ENCODE measurements at places on chromosomes 6 and 20.

GRCh38 chr20:19120569-19120968, 91.9 kb upstream of the SLC24A3 start:
- DNase-seq = no peak

- no peak for DNase-seq
Observed at GRCh38 chr6:113318575-113318917, 538.6 kb upstream of the MARCKS start.

DNA sequence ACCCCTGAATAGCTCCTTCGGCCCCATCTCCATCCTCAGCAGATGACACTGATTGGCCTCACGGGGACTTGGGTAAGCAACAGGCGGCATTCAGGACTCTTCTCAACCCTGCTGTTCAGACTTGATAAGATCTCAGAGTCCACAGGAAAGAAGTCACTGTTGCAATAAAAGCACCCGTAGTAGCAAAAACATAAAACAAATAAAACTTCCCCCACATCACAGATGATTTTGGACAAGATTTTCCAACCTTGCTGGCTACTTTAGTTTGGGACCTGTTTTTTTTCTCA, 17.1 kb upstream of the C20orf144 start:
- no peak for DNase-seq

DNA sequence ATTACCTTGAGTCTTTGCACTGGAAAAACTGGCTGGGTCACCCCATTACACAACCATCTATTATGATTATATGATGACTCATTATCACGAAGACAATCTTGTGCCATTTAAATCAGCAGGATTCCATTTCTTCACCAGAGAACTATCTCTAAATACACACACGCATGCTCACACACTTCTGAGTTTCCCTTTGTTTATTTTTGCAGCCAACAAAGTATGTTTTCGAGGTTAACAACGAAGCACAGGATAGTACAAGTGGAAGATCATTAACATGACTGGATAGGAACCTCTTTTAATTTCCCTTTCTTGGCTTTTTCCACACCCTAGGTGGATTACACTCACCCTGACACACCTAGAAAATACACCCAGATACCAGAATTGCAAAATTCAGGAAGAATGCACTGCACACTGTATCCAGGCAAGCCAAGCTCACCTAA, 18.9 kb downstream of the PERP start:
- no peak for DNase-seq

- DNase-seq = no peak
Observed at GRCh38 chr6:18395177-18395855, 8.2 kb downstream of the RNF144B start.

DNA sequence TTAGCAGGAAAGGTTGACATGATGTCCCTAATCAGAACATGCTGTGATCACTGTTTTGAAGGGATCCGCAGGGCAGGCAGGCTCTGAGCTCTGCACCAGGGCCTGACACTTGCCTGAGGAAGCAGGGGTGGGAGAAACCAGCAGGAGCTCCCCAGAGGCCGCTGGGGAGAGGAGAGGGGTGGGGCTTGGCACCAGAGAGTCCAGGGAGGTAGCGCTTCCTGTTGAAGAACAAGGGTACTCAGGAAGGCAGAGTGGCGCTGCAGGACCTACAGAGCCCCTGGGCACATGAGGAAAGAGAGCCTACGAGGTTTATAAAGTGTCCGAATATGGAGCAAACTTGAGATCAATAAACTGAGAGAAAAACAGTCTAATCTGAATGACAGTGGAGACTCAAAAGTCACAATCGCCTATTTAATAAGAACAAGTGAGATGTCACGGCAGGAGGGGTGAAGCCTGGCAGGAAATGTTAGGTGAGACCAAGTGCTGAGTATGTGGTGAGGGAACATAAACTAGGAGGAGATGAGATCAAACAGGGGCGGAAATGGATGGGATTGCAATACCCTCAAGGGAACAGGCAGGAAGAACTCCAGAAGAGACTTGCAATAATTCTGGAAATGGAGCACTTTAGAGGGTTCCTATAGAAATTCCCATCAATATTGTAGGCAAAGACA, 5.8 kb upstream of the TBXT start:
- no peak for DNase-seq

- DNase-seq = no peak
Observed at GRCh38 chr20:17570347-17571152, 675 bp downstream of the DSTN start.

DNA sequence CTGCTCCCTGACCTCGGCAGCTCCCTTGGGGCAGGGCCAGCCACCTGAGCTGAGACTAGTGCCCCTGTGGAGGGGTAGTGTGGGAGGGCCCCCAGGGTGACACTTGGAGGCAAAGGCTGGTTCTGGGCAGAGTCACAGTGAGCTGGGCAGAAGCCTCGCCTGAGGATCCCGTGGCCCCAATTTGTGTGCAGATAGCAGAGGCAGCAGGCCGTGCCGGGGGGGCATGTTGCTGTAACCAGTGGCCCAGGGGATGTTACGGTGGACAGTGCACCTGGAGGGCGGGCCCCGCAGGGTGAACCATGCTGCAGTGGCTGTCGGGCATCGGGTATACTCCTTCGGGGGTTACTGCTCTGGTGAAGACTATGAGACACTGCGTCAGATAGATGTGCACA, 2.9 kb downstream of the KLHDC3 start:
- no peak for DNase-seq

- DNase-seq = no peak
Observed at GRCh38 chr6:146341493-146342230, 202.0 kb upstream of the RAB32 start.

DNA sequence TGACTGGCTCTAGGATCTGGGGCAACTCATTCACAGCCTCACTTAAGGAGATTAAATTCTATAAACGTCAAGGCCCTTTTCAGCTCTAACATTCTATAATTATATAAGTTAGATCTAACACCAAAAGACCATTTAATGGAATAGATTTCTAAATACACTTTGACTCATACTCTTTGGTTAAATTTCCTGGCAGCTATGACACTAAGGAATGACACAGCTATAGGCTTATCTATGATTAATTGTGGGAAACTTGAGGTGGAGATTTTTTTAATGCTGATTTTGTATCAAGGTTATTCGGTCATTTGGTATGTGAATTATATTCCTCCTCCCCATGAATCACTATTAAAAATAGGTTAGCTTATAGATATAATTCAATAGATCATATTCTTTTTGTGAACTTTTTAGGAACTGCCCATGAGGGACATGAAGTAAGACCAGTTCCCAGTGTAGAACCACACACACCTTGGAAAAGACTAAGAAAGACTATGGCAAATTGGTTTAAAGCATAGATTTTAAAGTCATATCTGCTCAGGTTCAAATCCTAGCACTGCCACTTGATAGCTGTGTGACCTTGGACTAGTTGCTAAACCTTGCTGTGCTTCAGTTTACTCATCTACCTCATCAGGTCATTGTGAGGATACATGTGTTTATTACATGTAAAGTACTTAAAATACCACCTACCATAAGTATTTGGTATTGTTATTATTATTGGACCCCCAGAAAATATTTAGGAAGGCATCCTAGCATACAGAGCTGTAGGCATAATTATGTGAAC, 116.0 kb downstream of the CRYBG1 start:
- no peak for DNase-seq

DNA sequence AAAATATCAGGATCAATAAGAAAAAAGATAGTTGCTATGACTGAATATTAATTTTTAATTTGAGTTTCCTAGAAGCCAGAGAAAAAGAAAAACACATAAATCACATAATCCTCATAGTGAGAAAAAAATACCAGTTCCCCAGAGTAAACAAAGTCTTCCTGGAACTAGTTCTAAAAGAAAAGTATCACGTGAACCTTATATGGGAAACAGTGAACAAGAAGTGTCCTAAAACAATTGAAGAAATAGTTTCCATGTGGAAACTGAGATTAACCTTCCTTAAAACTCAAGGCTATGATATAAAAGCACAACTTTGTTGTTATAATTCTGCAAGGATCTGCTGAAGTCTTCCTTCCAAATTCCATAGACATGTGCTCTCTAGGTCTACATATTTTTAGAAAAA, 50.6 kb downstream of the RCAN2 start:
- DNase-seq = no peak

- DNase-seq = no peak
Observed at GRCh38 chr6:3829285-3829684, 19.9 kb upstream of the FAM50B start.

DNA sequence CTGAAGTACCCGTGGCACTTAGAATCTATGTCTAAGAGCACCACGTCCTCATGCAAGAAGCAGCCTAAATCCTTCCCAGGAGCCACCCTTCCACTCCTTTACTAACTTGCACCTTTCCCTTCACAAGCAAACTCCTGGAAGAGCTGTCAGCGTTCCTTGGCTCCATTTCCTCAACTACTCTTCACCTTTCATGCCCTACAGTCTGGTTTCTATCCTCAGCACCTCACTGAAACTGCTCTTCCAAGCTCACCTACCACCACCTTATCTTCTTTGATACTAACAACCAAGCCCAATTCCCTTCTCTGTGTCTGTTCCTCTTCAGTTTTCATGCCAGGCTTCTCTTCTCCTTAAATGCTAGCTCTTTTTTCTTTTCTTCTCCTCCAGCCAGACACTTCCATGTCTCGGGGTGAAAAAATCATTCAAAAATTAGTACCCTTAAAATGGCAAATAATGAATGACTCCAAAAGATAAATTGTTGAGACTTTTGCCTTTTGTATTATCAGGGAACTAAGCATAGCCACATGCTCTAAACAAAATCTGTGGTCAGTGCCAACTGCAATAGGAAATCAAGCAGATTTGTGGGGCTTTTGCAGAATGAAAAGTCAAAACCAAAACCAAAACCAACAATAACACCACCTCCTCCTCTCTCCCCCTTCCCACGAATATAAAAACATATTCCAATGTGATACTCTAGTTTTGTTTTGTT, 149.6 kb upstream of the KCNK16 start:
- no peak for DNase-seq

GRCh38 chr6:142907544-142907943, 37.4 kb downstream of the HIVEP2 start:
- DNase-seq = no peak

- DNase-seq = no peak
Observed at GRCh38 chr20:48799328-48800105, 28.3 kb downstream of the PREX1 start.

GRCh38 chr6:67916399-67916798, 718.7 kb upstream of the ADGRB3 start:
- no peak for DNase-seq

DNA sequence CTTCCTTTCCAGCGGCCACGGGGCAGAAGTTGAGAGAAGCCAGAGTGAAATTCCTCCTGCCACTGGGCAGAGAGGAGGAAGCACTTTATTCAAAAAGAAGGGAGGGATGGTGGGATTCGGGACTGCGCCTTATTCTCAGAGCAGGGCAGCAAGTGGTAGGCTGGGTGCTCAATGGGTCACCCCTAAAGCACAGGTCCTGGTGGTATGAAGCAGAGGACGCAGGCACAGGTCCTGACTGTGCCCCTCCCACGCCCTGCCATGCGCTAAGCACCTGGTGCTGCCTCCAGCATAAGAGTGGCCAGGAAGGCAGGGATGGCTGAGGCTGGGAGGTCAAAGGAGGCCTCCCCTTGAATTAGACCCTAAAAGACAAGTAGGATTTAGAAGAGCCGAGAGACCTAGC, 4.9 kb upstream of the GRM4 start:
- DNase-seq = no peak

GRCh38 chr6:15296735-15297134, 50.9 kb downstream of the JARID2 start:
- DNase-seq = no peak

- DNase-seq = no peak
Observed at GRCh38 chr6:144659202-144660182, 374.4 kb downstream of the UTRN start.

DNA sequence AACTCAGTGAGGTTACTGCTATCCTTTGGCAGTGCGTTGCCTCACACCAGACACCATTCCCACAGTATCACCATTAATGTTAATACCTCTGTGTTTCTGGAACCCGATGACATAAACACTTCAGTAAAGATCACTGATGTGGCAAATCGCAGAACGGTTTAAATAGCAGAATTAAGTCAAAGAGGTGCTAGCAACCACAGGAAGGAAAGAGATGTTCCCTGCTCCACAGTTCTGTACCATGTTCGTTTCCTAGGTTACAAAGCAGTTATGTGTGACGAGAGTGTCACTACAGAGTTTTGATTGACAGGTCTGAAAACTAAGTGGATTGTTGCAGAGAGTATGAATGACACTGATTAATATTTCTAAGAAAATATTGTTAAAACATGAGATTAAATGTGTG, 272.3 kb downstream of the KHDRBS2 start:
- no peak for DNase-seq

DNA sequence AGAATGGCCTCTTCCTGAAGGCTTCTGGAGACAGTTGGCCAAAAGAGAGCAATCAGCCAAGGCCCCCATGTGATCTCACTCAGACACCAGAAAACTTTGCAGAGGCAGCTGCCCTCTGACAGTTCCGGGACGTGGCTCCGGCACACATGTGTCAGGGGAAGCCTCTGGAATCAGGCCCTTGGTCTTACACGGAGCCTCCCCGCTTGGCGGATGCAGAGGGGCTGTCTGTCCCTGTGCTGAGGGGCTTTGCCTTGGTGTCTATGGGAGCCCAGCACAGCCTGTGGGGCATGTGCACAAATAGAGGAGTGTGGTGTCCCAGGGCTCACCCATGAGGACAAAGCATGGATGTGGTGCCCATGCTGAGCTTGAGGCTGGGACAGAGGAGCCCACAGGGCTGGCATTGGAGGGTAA, 13.8 kb downstream of the SIGLEC1 start:
- DNase-seq = no peak

DNA sequence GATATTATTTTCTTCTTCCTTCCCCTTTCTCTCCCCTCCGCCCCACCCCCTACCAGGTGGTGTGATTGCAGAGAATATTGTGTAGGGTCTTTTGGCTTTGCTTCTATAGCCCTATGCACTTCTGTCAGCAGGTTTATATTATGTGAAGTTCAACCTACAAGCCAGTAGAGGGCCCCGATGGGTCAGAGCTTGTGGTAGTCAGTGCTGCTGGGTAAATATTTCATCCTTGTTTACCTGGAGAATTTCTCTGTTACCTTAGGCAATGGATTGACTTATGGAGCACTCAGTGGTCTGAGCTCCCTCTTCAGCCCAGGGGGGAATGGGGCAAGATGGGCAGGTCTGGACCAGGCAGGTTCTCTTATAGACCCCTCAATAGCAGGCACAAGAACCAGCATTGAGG, 720.9 kb downstream of the GRIK2 start:
- no peak for DNase-seq

GRCh38 chr20:54661880-54662465, 186.6 kb downstream of the DOK5 start:
- no peak for DNase-seq

DNA sequence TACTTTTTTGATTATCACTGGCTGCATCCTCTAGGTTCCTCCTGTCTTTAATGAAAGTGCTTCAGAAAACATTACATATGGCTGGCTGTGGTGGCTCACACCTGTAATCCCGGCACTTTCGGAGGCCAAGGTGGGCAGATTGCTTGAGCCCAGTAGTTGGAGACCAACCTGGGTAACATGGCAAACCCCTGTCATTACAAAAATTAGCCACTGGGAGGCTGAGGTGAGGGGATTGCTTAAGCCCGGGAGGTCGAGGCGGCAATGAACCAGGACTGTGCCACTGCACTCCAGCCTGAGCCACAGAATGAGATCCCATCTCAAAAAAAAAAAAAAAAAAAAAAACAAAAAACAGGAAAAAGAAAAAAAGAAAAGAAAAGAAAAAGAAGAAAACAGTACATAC, 35.3 kb downstream of the BEND3 start:
- DNase-seq = no peak

Data from activated naive CD4-positive, alpha-beta T cell (primary cell).